ENCODE measurements at places on chromosomes 5 and 9.

GRCh38 chr5:154755361-154756008, at the start of gene LARP1:
TSS of gene LARP1 (plus strand) at chr5:154755377. CDS start at chr5:154755758, 381 bp downstream.
- peak; percentile 56 for DNase-seq

- DNase-seq = no peak
Measured at GRCh38 chr5:142881076-142881783, 111.1 kb downstream of the ARHGAP26 start.

DNA sequence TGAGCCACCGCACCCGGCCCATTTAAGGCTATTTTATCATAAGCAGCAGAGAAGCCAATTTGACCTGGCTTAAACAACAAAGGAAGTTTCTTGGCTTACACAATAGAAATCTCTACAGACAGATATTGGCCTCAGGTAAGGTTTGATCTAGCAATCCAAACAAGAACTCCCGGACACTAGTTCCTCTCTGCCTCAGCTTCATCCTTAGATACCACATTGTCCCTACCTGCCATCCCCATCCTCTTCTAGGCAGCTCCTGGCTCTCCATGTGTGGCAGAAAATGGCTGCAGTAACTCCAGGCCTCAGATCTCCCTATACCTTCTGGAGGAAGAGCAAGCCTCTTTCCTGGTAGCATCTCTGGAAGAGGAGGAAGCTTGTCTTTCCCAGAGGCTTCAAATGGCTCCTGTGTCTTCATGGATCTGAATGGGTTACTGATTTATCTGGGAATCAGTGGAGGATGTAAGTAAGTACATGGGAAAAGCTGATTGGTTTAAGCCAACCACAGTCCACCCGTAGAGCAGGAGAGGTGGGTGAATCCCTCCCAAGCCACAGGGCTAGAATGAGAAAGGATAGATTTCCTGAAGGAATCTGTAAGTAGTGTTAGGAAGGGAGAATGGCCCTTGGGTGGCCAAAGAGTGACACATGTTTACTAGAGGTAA, 26.7 kb upstream of the AOPEP start:
- DNase-seq = no peak

GRCh38 chr5:180365829-180366228, 12.7 kb upstream of the GFPT2 start:
- DNase-seq = no peak

DNA sequence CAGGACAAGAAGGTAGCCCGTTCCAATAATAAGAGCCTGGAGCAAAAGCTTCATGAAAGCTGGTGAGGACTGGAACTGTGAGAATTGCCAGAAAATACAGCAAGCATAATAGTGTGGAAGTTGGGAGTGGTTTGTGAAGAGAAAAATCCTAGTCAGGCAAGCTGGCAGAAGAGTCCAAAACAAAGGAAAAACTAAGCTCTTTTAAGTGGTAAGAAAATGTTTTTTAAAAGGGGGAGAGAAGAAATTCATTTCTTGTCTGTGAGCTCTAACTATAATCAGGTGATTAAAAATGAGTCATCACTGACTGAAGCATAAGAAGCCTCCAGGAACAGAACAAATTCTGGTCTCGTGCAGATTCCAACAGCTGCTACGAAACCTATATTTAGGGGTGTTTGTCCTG, 102.6 kb downstream of the CAAP1 start:
- DNase-seq = no peak

DNA sequence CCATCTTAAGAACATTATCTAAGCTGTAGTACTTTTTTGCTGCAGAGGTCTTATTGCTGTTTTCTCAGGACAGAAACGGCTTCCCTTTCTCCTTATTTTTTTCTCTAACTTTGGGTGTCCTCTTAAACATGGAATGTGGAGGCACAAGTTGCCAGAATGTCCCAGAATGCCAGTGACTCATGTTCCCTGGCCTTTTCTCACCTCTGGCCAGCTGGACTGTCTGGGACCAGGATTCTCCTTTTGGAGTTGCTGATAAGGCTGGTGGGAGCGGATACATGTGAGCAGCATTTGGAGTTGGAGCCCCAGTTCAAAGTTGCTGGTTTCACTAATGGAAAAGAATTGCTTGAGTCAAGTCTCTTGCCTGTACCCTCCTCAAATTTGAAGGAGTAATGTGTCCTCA, 112.8 kb downstream of the ARHGAP26 start:
- DNase-seq = no peak

GRCh38 chr5:31469886-31470285, 62.0 kb downstream of the DROSHA start:
- no peak for DNase-seq

GRCh38 chr9:68869022-68869421, 144.9 kb downstream of the PRKACG start:
- DNase-seq = no peak

DNA sequence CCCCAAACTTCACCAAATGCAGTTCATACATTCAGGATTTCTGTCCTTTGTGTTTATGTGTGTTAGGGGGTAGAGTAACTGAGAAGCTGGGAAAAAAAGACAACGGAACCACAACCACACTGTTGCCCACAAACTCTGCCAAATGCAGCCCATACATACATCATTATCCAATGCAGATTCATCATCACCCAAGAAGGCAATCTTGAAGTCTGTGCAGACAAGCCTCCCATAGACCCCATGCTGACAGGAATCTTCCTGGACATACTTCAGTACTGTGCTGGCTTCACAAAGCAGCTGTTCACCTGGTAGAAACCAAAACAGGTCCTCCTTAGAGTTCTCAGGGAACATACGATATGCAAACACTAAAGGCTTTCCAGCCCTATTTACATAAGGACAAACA, 38.9 kb downstream of the MTMR12 start:
- no peak for DNase-seq

- peak; percentile 85 for DNase-seq
Measured at GRCh38 chr9:129202613-129203555, 24.8 kb upstream of the IER5L start.

GRCh38 chr9:77647267-77648233, 572 bp downstream of the GNA14 start:
- peak; percentile 24 for DNase-seq

GRCh38 chr9:33117796-33118195, 41.3 kb upstream of the SMU1 start:
- DNase-seq = no peak

- no peak for DNase-seq
Measured at GRCh38 chr5:58545912-58546311, 37.0 kb upstream of the RAB3C start.

- no peak for DNase-seq
Measured at GRCh38 chr9:136519263-136520052, 26.4 kb downstream of the NOTCH1 start.

DNA sequence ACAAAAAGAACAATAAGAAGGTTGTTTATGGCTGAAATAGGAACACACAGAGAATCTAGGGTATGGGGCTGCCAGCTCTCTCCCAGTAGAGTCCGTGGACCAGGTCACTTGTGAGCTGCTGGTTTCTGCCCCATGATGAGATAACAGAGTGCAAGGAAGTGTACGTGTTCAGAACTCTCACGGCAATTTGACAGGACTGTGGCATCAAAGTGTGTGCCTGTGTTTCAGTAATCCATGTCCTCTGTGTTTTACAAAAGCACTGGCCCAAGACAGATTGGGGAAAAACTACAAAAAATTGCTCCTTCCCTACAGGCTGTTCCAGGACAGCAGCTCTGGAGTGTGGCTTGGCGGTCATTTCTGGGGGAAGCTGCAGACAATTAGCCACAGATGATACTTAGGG, 184.6 kb downstream of the AUH start:
- no peak for DNase-seq

- DNase-seq = no peak
Measured at GRCh38 chr5:52838326-52839015, 50.8 kb downstream of the ITGA1 start.

DNA sequence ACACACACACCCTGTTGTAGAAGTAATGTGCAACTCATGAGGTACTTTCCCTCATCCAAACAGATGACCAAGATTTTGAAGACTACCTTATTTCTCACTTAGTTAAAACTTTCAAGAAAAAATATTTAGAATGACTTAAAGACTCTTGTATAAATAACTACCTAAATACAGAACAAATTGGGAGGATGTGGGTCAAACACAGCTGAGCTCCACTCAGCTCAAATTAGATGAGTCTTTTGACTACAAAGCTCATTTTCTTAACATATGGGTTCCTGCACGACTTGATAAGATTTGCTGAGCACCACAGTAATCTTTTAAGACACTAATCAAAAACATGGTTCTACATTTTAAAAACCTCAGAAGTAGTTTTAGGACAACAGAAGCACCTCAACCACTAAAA, 8.9 kb downstream of the MTX3 start:
- DNase-seq = no peak

GRCh38 chr5:126809916-126810315, 33.0 kb downstream of the LMNB1 start:
- no peak for DNase-seq

DNA sequence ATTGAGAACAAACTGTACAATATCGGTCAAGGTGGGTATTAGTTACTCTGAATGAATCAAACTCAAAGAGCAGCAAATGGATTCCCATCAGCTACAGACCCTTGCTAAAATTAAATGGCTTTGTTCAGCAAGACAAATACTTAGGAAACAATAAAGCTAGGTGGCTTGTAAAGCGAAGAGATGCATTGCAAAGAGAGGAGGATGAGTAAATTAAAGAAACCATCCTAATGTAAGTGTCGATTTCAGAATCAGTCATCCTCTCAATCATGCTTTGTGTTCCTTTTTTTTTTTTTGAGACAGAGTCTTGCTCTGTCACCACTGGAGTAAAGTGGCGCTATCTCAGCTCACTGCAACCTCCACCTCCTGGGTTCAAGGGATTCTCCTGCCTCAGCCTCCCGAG, 359.2 kb upstream of the ZNF462 start:
- DNase-seq = no peak

- no peak for DNase-seq
Measured at GRCh38 chr9:128190013-128190412, 1.4 kb downstream of the CIZ1 start.

- DNase-seq = peak; percentile 45
Measured at GRCh38 chr5:133531594-133531993, 80.7 kb downstream of the FSTL4 start.

GRCh38 chr5:178499352-178499751, 90.8 kb downstream of the COL23A1 start:
- no peak for DNase-seq

GRCh38 chr5:113909782-113910181, 396.3 kb downstream of the YTHDC2 start:
- DNase-seq = no peak

DNA sequence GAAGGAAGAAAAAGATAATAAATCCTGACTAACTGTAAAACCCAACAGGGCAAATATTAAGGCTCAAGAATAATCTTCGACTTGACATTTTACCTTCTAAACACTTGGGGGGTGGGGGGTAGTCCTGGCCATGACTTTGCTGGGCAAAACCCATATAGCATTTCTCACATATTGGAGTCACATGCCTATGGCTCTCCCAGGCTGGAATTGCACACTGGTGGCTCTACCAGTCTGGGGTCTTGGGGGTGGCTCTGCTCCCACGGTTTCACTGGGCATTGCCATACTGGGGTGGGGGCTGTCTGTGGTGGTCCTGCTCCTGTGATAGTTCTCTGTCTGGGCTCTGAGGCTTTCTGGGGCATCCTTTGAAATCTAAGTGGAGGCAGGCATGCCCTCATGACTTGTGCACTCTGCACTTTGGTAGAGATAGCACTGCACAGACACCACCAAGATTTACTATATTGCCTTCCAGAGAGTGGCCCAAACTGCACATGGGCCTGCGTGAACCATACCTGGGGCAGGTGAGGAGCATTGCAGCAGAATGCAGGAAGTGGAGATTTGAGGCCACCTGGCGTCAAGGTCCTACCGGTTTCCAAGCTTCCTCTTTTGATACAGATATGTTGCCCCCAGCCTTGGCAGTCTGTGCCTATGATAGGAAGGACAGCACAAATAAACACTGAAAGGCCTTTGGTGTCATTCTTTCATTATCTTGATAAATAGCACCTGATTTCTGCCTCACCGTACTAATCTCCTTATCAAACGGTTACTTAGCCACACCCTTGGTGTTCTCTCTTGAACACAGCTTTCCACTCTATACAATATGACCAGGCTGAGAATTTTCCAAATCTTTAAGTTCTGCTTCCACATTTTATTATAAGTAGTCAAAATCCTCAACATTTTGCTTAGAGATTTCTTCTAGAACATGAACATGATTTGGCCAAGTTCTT, 29.8 kb downstream of the BAAT start:
- DNase-seq = no peak

DNA sequence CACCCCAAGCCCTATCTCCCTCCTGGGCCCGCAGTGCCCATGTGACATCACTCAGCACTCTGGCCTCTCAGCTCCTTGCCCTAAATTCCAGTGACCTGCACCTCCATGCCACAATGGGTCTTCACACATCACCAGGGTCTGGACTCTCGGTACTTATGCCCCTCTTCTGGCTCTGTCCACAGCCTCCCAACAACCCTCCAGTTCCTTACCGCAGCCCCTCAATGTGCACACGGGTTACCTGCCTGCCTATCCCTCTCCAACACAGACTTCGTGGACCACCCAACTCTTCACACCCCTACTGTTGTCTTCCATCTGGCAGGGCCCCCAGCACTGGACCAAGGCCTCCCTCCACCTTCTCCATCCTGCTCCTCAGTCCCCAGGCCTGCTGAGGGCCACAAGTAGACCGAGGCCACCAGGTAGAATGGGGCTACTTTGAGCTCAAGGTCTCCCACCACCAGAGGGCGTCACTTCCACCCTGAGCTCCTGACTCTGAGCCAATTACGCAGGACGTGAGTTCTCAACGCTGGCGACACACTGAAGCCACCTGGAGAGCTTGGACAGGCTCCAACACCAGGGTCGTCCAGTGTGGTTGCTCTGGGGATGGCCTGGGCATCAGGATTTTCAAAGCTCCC, 172.1 kb downstream of the GABBR2 start:
- DNase-seq = no peak

DNA sequence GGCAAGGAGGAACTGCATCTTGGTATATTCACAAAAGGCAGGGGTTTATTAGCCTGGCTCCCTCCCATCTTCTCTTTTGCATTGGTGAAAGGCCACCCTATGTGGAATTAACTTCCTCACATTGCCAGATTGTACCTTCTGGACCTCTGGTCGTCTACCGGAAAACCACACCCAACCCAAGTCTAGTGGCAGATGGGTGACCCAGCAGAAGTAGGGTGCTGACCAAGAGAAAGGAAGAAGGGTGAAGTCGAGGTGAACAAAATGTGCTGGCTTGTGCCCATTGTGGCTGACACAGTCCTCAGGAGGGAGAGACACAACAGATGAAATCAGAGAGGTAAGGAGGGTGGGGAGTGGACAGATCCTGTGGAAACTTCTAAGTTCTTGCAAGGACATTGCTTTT, 39.8 kb upstream of the DAP start:
- DNase-seq = no peak

DNA sequence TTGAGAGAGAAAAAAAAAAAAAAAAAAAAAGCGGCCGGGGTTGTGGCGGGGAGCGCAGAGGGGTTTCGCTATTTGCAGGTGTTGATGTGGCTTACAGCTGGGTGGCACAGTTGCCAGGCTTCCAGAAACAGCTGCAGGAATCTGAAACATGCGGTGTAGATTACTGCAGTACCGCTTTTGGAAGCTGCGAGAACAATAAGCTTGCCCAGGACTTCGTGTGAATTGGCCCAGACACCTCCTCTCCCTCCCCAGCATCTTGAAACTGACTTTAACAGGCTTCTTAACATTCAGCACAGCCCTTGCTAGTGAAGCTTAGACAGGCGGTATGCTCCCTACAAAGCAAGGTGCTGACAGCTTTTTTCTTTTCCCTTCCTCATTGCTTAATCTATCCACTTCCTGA, 104.0 kb downstream of the ATP10B start:
- peak; percentile 20 for DNase-seq

GRCh38 chr5:131068076-131068475, 97.0 kb downstream of the HINT1 start:
- no peak for DNase-seq

GRCh38 chr9:109478051-109478563, 20.0 kb downstream of the PTPN3 start:
- no peak for DNase-seq

- no peak for DNase-seq
Measured at GRCh38 chr9:137077010-137077747, at the start of gene UAP1L1. TSS of gene UAP1L1 (plus strand) at chr9:137077517. CDS start at chr9:137077533, 16 bp downstream.

All from hindlimb muscle (tissue), 1 donor.